ENCODE measurements at places on chromosomes 12 and 14.
A peak's percentile ranks its signal among the peaks of the same experiment; 100 is the strongest.

DNA sequence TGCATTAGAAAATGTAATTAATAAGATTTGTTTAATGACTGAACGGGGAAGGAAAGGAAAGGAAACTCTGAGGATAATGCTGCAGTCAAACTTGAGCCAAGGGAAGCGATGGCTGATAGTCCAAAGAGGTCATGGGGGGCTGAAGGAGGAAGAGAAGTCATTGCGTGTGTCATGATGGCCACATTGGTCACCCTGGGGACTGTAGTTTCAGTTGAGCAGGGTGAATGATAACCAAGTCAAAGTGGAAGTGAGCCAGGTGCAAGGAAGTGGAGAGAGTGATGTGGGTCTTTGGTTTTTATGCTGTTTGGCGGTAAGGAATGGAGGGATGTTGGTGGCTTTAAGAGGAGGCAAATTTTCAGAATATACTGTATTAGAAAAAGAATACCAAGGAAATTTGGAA is 21.6 kb downstream of the C12orf75 start:
- DNase-seq: no peak

DNA sequence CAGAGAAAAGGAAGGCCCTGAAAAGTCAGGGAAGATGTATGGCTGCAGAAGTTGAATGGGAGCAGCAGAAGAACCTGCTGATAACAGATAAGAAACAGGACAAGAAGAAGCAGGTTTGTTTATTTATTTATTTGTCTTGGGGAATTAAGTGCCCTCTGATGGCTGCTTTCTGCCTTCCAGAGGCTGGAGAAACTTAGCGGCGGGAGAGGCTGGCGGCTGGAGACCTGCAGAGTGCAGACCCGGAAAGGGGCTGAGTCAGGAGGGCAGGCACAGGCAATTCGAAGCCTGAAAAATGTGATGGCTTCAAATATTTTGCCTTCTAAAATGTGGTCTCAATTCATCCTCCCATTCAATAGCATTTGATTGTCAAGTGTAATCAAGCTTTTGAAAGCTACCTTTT is 168.2 kb upstream of the GZMB start:
- DNase-seq: no peak

GRCh38 chr12:107568718-107569117 is 116.9 kb upstream of the PWP1 start:
- no peak for DNase-seq

- DNase-seq: no peak
These were observed 80.2 kb downstream of the BAZ1A start for GRCh38 chr14:34794941-34795340.

DNA sequence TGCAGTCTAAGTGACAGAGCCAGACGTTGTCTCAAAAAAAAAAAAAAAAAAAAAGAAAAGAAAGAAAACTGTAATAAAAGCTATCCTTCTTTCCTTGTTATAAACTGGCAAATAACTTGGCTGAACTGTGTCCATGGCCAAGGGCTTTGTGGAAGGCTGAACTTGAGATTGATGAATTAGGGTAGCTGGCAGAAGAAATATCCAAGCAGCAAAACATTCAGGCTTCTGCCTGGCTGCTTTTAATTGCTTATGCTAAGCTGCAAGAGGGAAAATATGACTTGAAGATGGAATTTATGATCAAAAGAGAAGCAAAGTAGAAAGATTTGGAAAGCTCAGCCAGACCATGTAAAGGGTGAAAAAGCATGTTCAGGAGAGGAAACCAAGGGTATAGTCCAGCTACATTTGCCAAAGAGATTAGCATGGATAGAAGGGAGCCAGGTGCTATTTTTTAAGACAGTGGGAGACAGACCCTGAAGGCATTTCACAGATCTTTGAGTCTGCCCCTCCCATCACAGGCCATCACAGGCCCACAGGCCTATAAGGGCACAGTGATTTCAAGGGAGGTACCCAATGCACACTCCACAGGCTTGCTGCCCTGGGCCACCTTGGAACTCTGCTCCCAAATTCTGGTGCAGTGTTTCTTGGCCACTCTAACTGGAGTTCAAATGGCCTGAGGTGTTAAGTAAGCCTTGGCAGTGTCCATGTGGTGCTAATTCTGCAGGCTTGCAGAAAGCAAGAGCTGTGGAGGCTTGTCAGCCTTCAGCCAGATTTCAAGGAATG is 226.0 kb downstream of the AEBP2 start:
- no peak for DNase-seq

GRCh38 chr12:5748027-5748426 is 197.0 kb downstream of the ANO2 start:
- DNase-seq: no peak

GRCh38 chr12:126182619-126183236 is 1117.5 kb downstream of the AACS start:
- DNase-seq: no peak

- no peak for DNase-seq
These were observed 28.7 kb downstream of the COX8C start for GRCh38 chr14:93375673-93376156.

DNA sequence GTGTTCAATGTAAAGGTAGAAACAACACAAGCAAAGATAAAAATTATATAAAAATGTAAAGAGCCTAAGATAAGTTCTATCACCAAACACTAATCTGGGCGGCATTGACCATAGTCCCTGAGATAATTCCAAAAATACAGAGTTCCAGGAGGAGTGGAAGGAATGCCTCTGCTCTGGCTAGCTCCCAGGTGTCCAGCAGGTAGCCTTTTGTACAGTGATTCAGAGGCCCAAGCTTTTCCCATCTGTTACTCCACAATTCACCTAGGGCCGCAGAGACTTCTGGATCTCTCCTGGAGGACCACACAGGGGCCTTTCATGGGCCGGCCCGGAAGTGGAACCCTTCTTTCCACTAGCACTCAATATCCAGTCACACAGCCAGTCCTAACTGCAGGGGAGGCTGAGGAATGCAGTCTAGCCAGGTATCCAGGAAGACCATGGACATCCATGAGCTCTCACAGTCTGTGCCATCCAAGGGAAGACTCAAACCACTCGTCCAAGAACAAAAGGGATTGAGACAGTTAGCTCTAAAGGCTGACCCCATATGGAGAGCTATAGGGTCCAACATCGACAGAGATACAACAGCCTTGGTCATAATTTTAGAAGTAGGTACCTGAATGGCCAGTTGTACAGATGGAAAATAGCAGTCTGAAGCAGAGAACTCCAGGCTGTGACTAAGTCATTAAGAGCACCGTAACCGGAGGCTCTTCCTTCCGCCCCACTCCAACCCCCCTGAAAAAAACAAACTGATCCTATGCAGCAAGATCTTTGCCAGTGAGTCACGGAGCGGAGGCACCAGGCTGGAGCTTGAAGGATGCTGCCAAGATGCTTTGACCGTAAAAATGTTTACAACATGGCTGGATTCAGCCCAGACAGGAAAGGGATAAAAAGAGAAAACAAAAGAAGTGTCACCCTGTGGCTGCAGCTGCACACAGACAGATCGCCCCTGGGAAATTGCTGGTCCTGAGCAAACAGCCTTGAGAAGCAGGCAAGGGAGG is 204.8 kb downstream of the NUAK1 start:
- DNase-seq: peak; percentile 99

DNA sequence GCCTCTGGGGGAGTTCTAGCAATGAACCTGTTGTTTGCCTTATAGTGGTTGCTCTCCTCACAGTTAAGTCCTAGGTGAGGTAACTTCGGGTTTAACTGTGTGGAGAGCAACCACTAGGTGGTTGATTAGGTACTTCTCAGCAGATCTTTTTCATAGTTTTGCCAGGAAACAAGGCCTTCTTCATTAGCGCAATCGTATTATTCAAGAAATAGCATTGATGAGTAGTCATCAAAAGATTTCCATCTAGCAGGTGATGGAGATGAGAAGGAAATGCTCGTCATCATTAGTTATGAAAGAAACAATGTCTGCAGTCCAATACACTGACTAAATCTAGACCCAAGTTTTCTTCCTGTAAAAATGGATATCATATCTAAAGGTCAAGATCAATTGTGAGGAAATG is 923.3 kb downstream of the AACS start:
- DNase-seq: no peak

DNA sequence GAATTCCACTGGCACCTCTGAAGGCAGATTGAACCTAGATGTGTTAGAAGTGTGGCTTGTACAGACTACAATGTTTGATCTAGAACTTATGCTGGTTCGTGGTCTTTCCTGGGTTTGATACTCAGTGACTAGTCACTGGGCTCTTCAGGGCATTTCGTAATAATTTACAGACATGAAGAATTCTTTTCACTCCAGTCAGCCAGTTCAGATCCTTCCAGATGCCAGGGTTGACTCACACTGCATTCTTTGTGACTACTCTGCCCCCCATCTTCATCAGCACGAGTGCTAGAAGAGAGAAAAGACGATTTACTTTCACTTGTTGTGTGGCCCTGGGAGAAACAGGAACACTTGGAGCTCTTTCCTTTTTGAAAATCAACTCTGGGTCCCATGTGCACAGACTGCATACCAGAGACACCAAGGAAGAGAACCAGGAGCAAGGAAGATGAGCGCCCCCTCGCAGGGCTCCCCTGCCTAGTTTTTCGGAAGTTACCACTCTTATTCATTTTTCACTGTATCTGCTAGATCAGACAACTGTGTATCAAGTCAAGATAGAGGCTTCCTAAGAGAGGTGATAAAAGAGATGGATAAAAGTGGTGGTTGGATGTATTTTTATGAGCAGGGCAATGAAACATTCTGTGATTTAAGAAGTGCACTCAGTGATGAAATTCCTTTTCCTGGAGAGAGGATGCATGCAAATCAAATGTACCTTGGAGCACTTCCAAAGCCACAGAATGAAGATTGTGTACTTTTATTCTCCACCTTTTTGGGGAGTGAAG is 33.5 kb upstream of the EVL start:
- peak; percentile 98 for DNase-seq

GRCh38 chr14:94376976-94377865 is 11.2 kb downstream of the SERPINA1 start:
- no peak for DNase-seq

DNA sequence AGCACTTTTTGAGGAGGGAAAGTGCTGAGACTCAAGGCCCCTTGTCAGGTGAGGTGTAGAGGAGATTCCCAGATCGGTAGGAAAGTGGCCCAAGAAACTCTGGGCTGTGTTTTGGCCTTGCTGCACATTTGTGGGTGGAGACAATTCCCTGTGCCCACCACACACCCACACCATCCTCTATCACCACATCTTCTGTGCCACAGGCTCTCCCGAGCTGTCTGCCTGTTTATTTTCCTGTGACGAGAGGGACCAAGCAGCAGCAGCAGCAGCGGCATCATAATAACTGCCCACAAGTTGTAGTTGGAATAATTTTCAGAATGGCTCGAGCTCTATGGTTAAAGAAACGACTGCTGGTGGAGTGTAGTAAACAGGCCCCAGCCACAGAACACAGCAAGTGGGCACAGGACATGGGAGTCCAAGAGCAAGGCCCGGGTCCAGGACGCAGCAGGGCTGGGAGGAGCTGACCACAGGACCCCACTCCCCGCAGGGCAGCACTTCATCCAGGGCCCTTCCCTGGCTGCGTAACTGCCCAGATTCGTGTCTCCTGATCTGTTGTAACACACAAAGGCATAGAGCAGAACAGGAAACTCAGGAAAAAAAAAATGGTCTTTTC is 55.6 kb upstream of the BCL2L14 start:
- no peak for DNase-seq

DNA sequence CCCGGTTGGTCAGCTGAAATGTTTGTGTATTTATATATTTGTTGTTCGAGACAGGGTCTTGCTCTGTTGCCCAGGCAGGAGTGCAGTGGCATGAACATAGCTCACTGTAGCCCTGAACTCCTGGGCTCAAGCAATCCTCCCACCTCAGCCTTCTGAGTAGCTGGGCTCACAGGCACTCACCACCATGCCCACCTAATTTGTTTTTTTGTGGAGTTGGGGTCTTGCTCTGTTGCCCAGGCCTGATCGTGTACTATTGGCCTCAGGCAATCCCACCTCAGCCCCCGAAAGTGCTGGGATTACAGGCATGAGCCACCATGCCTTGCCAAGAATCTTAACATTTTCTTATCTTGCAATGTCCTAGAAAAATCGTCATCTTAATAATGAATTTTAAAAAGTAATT is 3.3 kb downstream of the RAN start:
- no peak for DNase-seq

DNA sequence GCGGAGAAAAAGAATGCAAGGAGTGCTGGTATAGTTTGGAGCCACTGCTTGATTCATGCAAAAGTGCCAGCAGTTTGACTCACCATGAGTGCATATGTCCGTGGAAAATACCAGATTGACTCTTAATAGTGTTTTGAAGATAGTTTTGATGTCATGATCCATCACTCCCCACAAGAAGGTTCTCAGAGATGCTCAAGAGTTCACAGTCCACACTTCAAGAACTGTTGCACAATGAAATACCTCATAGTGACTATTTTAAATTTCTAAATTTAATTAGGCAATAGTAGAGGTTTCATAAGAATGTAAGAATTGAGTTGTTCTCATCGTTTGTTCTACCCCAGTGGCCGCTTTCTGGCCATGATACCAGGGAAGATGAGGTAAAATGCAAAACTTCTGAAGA is 286.6 kb upstream of the RGS6 start:
- DNase-seq: no peak

- no peak for DNase-seq
These were observed 183.3 kb downstream of the RBM19 start for GRCh38 chr12:113782873-113783272.

- no peak for DNase-seq
These were observed 34.6 kb downstream of the ABHD12B start for GRCh38 chr14:50906326-50907065.

- no peak for DNase-seq
These were observed 37.2 kb downstream of the CATSPERB start for GRCh38 chr14:91694643-91695042.

DNA sequence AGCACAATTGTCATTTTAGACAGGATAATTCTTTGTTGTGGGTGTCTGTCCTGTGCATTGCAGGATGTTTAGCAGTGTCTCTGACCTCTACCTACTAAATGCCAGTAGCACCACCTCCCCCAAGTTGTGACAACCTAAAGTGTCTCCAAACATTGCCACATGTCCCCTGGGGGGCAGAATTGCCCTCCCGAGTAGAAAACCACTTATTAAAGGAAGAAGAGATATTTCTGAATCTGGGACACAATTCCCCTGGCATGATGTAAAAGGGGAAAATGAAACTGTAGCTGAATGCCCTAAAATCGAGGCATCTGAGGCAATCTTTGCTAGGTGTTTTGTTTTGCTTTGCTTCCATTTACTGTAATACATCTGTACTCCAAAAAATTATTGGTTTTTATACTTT is 116.8 kb upstream of the NAP1L1 start:
- DNase-seq: peak; percentile 33

DNA sequence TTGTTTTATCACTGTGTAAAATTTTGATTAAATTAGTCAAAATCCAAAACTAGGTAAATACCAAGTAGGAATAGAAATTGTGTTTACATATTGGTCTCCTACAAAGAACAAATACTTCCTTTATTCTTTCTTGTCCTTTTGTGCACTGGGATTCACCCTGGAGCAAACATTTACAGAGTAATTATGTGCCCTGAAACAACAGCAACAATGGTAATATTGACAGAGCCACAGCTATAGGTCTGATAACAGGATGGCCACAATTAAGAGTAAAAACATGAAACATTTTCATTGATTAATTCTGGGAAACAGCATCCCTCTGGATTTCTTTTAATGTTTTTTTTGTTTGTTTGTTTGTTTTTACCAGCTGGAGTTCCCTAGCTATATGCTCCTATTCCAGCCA is 61.2 kb downstream of the SLC38A6 start:
- DNase-seq: no peak
